ENCODE measurements at places on chromosomes 6 and 20.
A peak's percentile ranks its signal among the peaks of the same experiment; 100 is the strongest.

DNA sequence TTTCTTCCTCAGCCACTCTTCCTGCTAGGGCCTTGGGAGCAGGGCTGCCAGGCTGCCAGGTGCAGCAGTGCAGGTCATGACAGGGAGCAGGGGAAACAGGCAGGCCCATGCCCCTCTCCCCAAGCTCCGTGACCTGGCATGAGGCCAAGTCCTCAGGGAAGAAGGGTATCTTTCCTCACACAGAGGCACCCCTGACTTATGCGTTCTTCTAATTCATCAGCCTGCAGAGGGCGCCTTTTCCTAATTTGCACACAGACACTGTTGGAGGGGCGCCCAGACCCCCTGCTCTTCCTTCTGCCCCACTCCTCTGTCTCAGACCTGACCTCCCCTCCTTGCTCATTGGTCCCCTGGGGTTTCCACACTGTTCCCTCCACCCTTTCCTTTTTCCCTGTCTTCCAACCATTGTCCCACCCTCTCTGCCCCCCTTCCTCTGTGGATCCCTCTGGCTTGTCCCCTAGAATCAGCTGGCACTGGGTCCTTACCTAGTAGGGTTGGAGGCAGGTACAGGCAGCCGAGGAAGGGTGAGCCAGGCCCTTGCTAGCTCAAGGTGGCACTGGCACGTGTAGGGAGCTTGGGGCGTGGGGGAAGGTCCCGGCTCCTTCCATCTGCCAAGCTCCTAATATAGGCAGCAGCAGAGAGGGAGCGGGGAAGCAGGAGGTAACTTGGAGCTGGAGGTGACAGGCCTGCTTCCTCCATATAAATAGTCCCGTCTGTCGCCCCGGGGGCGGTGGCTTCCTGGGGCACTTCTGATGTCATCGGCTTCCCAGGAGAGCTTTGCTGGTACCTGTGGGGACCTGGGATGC lies 154.9 kb upstream of the MLN start:
- DNase-seq: no peak

- no peak for DNase-seq
Measured at GRCh38 chr6:134328138-134328537, 10.2 kb upstream of the SGK1 start.

- DNase-seq: no peak
Measured at GRCh38 chr6:14209000-14209399, 91.4 kb downstream of the CD83 start.

GRCh38 chr6:151014404-151015100 lies 149.1 kb downstream of the MTHFD1L start:
- no peak for DNase-seq

DNA sequence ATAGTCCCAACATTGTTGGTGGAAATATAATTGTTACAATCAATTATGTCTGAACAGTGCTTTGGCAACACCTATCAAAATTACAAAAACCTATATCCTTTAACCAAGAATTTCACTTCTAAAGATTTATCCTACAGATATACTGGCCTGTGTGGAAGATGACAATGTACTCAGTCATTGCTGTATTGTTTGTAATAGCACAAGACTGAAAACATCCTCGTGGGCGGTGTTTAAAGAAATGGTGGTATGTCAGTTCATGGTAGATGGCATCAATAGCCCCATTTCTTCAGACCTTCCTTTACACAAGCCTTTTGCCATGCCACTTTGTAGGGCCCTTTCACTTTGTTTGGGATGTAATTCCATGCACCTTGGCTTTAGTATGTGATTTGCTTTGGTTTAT lies 9.8 kb upstream of the TPBG start:
- no peak for DNase-seq

DNA sequence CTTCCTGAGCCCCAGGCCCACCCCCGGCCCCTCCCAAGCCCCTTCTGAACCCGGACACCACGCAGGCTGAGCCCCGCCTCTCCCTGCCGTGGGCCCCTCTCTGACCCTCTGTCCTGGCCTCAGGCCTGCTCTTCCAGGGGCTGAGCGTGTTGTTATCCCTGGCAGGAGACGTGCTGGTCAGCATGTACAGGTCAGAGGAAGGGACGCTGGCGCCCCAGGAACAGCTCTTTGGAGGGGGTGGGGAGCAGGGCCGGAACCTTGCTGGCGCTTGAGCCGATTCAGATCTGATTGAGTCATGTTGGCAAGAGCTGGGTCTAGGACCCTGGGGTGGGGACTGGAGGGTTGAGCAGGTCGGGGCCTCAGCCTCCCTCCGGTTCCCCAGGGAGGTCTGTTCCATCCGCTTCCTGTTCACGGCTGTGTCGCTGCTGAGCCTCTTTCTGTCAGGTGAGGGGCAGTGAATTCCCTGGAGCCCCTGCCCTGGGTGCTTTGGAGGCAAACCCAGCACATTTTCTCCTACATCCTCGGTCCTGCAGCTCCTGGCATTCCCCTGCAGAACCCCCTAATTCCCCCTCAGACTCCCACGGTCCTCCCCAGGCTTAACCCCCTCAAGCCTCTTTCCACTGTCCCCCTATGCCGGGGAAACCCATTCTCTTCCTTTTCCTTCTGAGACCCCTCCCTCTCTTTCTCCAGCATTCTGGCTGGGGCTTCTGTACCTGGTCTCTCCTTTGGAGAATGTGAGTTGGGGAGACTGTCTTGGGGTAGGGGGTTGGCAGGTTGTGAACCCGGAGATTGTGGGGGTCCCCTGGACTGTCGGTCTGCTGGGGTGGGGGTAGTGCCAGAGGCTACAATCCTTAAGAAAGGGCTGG lies 2.0 kb downstream of the SPAG4 start:
- DNase-seq: no peak

DNA sequence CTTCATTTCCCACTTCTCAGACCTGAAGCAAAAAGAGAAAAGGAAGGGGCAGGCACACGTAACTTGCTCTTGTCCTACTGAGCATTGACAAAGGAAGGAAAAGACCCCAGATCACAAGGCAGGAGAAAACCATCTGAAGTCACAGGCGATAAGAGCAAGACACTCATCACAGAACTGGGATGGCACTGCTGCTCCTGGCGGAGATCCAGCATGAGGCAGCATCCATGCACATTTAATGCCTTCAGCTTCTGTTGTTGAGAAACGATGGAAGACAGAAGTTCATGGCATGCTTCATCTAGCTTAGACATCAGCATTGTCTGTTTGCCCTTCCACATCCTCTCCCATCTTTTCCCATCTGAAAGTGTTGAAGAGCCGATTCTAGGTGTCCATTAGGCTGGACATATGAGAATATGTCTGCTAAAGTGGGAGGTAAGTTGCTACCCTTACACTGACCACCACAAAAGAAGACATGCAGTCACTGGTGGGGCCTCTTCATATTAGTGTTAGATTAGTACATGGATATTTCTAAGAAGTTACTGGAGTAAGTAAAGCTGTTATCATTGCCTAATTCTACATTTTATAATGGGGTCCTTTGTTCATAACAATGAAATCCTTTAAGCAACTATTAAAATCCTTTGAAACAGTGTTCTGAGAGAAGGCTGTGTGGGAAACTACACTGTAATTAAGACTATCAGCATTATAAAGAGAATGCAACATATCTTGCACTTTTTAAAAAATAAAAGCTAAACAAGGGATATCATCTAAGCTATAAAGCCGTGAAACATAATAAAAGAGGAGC lies 618.5 kb downstream of the C6orf118 start:
- no peak for DNase-seq

- no peak for DNase-seq
Measured at GRCh38 chr20:42024653-42025052, 406.5 kb upstream of the CHD6 start.

DNA sequence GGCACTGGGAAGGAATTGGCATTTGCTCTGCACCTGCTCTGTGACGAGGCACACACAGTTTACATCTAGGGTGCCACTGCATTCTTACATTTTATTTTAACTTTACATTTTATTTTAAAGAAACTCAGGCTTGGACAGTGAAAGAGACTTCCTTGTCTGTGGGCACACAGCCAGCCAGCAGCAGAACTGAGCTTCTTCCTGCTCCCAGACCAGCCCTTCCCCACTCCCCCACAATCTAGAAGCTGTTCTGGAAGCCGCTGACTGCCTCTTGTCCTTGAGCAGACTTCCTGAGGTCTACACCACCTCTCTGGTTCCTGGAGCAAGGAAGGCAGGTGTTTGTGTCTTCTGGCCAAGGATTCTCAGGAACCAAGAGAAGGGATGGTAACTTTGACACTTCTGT lies 27.9 kb upstream of the CD93 start:
- DNase-seq: no peak

GRCh38 chr20:24753130-24753529 lies 195.9 kb upstream of the CST7 start:
- DNase-seq: no peak

GRCh38 chr6:82492134-82492533 lies 128.5 kb downstream of the TPBG start:
- DNase-seq: no peak

- DNase-seq: no peak
Measured at GRCh38 chr6:71373943-71374342, 85.3 kb downstream of the OGFRL1 start.

DNA sequence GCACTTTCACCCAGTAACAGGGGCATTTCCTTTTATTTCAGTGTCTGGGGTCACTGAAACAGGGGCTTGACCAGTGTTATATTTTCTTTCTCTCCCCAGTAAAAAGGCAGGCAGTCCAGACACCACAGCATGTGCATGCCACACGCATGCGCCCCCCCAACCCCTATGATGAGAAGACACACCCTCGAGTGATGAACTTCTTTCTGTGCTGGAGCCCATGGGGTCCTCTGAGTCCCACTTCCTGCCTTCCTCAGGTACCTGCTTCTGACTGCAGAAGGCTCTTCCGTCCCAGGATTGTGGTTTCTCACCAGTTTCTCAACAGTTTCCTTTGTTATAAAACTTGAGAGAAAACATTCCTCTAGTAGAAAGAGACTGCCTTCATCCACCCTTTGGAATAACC lies 45.7 kb upstream of the TMEM181 start:
- DNase-seq: no peak

DNA sequence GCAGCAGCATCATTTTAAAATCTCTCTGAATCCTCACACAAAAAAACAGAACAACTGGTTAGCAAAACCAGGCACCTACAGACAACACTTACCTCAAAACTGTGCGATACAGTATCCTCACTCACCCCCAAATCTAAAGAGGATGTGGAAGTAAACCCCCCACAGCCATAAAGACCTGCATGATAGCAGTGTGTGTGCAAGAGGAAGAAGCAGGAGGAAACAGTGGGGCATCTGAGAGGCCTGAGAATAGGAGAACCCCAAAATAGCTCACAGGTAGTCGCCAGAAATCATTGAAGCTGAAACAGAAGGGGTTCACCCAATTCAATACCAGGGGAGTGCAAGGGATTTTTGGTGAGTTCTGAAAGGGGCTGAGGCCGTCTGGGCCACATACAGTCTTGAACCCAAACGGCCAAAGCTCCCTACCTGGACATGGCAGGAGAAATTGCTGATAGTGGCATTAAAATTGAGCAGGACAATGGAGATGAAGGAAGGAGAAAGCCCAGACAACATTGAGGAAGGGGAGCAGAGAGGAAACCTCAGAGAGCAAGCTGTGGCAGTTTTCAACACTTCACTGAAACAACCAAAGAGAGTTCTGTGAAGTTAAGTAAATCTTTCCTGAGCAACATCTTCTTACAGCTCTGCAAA lies 129.7 kb downstream of the FIG4 start:
- DNase-seq: no peak

- no peak for DNase-seq
Measured at GRCh38 chr6:5723841-5724691, 282.7 kb downstream of the NRN1 start.

DNA sequence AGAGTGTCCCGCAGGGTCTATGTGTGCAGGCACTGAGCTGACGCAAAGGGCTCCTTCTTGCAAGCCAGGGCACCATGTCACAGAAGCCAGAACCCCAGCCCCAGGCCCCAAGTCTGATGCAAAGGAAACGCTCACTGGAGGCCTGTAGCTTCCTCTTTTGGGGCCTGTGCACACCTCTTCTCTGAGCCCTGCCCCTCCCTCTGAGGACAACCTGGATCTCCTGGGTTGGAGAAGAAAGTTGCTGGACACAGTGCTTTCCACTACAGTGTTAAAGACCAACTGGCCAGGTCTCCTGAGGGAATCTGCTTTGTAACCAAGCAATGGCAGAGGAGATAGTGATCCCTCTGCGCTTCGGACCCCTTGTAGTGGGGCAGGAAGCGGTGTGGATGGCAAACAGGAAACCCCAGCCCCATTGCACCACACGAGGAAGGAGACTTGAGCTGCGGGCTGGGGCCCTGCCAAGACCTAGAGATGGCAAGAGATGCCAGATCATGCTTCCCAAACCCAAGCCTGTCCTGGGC lies 90.0 kb downstream of the PRND start:
- no peak for DNase-seq

- no peak for DNase-seq
Measured at GRCh38 chr6:169851641-169852503, 100.5 kb downstream of the ERMARD start.

DNA sequence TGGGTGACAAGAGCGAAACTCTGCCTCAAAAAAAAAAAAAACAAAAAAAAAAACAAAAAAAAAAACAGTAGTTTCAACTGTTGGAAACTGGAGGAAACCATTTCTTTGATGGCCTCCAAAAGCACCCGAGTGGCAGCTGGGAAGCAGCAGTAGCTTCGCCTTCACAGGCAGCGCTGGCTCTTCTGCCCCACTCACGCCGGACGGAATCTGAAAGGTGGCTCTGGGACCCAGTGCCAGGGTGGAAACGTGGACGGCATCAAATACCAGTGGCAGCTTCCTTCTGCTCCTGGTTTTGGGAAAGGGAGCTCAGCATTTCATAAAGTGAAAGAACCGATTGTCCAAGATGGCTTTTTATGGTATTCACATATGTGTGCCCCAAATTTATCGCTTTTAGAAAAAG lies 159.4 kb downstream of the SMOC2 start:
- no peak for DNase-seq

- peak; percentile 94 for DNase-seq
Measured at GRCh38 chr6:154733626-154734382, 588 bp downstream of the SCAF8 start.

All from GM04504 (cell line).